ENCODE measurements at places on chromosomes 4 and X.

DNA sequence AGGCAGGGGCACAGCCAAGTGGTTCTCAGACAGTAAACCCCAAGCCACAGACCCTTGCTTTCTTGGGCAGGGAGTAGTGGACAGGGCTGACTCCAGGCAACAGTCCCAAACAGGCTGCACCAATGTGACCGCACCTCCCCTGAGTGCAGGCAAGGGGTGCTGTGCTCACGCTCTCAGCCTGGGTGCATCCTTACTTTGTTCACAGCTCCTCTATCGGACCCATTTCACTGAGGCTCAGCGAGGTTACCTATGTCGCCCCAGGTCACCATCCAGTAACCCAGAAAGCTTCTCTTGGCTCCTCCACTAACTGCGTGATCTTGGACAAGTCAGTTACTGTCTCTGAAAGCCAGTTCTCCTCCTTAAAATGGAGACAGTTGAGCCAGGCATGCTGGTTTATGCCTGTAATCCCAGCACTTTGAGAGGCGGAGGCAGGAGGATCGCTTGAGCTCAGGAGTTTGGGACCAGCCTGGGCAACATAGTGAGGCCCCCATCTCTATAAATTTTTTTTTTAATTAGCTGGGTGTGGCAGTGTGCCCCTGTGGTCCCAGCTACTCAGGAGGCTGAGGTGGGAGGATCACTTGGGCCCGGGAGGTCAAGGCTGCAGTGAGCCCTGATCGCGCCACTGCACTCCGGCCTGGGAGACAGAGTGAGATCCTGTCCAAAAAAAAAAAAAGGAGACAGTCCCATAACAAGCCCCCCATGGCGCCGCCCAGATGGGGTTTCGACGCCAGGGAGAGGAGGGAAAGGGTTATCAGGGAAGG lies 823 bp upstream of the MAN2B2 start:
- no peak for DNase-seq

- no peak for DNase-seq
Measured at GRCh38 chr4:84826681-84827080, 139.8 kb downstream of the WDFY3 start.

DNA sequence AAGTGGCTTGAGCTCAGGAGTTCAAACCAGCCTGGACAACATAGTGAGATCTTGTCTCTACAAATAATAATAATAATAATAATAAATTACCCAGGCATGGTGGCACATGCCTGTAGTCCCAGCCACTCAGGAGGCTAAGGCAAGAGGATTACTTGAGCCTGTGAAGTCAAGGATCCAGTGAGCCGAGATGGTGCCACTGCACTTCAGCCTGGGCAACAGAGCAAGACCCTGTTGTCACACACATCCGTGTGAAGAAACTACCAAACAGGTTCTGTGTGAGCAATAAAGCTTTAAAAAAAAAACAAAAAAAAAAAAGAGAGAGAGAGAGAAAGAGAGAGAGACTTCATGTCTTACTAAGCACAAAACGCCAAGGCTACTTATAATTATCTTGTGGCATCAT lies 42.5 kb downstream of the ANOS1 start:
- no peak for DNase-seq

DNA sequence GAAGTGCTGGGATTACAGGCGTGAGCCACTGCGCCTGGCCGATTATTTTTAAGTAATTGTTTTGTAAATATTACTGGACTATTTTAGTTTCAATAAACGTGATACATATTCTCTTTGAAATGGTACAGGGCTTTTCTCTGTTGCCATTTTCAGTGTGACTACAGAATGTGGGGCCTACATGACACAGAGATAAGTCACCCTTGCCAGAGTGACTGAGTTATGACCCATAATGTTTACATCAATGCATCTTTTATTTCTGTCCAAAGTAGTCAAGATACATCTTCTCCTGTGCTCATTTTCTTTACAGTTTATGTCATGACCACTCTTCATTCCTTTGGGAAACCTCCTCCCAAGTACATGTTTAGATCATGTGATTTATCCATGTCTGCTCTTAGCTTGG lies 88.3 kb upstream of the GC start:
- DNase-seq, result no peak

GRCh38 chr4:101421386-101421785 lies 74.1 kb upstream of the PPP3CA start:
- no peak for DNase-seq

DNA sequence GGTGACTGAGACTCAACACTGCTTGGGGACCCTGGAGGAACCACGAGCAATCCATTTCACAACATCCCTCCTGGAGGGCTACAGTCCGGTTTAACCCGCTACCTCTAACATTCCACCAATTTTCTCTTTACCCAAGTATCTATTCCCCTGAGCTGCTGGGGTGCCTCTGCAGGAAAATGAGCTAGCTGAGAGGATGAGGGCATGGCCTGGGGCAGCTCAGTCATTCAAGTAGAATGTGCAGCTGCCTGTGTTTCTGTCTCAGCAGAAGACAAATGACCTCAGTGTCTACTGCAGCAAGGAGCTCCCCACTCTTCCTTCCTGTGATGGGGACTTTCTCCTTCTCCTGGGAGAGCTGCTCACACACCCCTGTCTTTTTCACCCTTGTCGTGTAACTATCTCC lies 120.8 kb downstream of the ZNF518B start:
- DNase-seq, result no peak

- DNase-seq, result no peak
Measured at GRCh38 chr4:150988238-150988637, 26.8 kb downstream of the LRBA start.

DNA sequence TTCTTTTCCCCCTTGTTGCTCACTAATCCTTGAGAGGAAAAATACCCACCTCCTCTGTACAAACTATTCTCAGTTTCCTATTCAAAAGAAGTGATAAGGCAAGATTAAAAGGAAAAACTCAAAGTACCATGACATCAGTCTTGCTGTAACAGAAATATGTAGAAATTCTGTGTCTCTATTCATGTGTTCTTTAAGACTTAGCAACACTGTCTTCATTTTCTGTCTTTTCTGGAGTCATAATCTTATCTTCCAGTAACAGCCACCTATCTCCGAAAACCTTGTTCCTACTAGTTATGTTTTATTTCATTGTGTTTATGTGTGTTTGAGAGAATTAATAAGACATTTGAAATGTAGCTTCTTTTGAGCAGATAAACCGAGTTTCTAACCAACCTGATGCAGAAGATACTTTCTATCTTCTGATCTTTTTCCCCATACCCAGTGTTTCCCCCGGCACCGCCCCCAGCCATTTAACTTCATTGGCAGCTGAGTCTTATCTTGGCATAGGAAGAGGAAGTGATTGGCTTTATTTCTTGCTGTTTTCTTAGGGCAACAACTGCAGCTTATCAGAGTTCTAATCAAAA lies 8.0 kb downstream of the FAM241A start:
- DNase-seq, result no peak

- peak; percentile 17 for DNase-seq
Measured at GRCh38 chrX:21509912-21510311, 135.7 kb downstream of the CNKSR2 start.

- no peak for DNase-seq
Measured at GRCh38 chrX:118497180-118497818, 1.7 kb downstream of the DOCK11 start.

DNA sequence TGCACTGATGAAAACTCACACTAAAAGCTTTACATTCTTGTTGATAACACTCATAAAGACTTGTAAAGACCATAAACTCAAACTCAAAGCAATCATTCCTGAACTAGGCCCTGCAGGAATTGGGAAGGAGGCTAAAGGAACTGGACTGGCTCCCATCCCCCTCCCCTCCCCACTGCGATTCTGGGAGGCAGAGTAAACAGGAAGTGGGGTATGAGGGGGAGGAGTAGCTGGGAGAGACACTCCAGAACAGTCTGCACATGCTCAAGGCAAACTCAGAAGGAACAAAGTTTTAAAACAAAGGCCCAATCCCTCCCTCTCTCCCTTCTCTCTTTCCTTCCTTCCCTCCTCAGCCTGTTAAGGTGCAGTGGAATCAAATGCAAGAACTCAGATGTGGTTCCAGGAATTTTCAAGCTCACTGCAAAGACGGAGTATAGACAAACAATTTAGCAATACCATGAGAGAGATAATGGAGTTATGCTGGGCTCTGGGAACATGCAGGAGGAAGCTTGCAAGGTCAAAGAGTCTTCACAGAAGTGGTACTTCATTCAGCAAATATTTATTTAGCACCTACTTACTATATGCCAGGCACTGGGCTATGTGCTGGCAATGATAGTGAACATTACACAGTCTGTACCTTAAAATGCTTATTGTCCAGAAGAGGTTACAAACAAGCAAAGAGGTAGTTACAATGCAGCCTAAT lies 15.9 kb downstream of the MID1IP1 start:
- DNase-seq, result no peak

DNA sequence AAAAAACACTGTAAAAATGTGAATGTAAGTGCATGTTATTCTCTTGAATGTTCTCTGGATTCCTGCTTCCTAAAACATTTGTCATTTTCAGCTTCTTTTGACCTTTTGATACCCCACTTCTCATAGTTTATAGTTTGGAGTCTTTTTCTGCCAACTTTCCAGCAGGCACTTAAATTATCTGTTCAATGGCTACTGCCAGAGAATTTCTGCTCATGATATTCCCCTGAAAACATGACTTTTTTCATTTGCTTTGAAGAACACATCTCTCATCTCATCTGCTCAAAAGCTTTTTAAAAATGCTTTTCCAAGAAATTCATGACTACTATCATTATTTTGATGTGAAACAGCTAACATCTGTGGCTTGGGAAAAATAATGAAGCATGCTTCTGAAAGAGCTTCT lies 269.7 kb upstream of the PCDH7 start:
- DNase-seq, result no peak

DNA sequence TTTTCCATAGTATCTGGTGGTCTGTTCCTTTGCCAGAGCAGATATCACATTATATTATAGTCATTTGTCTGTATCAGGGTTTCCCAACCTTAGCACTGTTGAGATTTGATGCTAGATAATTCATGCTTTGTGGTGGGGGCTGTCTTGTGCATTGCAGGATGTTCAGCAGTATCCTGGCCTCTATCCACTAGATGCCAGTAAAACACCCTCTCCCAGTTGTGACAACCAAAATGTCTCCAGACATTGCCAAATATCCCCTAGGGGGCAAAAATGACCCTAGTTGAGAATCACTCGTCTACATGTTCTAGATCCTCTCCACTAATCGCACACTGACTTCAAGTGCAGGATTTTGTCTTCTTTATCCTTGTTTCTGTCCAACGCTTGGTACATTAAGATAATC lies 160.8 kb downstream of the FANCB start:
- no peak for DNase-seq

- DNase-seq, result no peak
Measured at GRCh38 chr4:101259876-101260275, 87.5 kb downstream of the PPP3CA start.

DNA sequence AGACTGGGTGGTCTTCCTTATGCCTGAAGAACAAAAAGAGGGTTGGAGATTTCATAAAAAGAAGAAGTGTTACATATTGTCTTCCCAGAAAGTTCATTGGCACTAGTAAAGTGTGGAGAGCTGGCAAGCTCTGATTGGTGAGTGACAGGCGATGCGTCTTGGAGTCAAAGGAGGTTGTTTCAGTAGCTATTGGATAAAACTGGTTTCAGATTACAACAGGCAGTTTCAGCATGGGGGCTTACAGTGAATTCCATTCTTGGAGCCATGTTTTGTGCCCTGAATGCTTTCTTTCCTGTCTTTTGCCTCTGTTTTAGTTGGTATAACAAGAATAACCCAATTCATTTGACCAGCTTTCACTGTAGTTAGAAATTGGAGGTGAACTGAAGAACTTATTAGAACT lies 750.5 kb downstream of the ADGRL3 start:
- no peak for DNase-seq

- DNase-seq, result no peak
Measured at GRCh38 chr4:99886146-99886545, 8.1 kb downstream of the LAMTOR3 start.

GRCh38 chrX:104173841-104174240 lies 7.6 kb downstream of the FAM199X start:
- DNase-seq, result no peak

DNA sequence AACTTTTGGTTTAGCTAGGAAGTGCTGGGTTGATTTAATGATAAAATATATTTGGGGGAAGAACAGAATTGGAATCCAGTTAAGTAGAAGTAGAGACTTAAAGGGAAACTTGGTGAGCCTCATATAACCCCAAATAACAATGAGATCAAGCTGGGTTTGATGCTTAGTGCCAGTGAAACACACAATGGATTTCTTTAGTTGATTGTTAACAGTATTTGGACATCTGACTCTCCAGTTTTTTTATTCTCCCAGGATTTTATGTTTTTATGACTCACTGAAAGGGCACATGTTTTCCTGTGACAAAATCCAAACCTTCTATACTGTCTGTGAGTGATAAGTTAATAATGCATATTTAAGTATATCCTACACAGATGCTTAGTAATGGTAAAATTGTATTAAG lies 2.7 kb upstream of the NEUROG2 start:
- no peak for DNase-seq

- no peak for DNase-seq
Measured at GRCh38 chr4:52157641-52158316, 106.7 kb downstream of the SPATA18 start.

DNA sequence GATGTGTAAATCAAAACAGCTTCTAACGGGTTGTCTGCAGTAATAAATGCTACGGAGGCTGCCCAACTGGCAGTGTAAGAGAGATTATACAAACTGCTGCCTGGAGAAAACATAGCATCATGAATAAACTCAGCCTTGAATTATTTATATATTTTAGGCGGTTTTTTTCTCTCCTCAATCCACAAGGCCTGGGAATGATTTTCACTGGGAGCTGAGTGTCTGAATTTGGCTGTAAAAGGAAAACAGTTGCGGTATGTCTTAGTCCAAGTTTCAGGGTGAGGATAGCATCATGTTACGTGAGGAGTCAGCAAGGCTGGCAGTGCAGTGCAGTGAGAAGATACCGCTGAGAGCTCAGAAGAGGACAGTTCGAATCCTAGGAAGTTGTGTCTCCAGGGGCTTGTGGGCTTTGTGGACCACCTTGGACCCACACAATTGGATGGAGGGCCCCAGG lies 291.5 kb upstream of the BOD1L1 start:
- no peak for DNase-seq

DNA sequence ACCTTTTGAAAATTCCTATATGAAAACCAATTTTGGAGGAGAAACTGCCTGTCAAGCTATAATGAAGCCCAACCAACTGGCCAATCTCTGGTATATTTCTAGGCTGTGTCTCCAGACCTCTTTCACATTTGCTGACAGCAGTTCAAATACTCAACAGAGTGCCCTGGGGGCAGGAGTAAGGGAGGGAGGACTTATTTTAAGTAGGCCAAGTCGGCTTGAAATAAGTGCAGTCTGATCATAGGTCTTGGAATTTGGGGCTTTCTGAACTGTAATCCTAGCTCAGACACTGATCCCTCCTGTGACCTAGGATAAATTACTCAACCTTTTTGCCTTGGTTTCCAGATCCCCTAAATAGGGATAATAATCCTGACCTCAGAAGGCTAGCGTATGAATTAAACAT lies 59.4 kb upstream of the SLC7A11 start:
- no peak for DNase-seq

GRCh38 chr4:62898115-62898514 lies 1511.1 kb downstream of the TECRL start:
- DNase-seq, result no peak

DNA sequence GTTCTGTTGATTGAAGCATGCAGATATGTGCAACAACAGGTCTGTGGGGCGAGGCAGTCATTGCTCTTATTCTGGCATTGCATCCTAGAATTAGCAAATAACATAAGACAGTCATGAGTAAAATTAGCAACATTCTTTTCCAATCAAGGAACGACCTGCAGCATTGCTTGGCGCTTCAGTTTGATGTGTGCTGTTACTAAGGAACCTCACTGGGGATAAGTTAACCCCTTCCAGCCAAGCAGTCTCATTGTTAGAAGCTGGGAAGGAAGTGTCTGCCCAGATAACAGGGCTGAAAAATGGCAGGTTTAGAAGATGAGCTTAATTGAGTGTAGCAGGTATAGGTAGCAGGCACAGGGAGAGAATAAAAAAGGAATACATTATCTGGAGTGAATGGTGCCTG lies 55.4 kb downstream of the RBM46 start:
- no peak for DNase-seq

All from NCI-H2081 (cell line).